ENCODE measurements at places on chromosomes 1 and 21.
A peak's percentile ranks its signal among the peaks of the same experiment; 100 is the strongest.

DNA sequence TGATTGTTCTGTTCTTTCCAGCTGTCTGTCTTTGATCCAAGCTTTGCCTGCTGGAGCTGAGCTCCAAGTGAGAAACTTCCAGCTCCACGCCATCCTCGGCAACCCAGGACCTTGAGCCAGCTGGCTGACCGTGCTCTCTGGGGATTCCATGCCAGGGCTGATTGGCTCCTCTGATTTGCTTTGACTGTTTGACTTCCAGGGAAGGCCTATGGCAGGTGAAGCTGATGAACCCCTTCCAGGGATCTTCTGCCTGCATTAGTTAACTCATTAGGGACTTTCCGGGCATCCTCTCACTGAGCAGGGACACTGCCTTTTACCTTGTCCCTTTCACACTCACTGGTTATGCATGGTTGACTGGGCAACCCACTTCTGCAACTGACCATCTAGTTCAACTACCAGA lies 406.1 kb downstream of the RPS6KC1 start:
- DNase-seq = no peak

DNA sequence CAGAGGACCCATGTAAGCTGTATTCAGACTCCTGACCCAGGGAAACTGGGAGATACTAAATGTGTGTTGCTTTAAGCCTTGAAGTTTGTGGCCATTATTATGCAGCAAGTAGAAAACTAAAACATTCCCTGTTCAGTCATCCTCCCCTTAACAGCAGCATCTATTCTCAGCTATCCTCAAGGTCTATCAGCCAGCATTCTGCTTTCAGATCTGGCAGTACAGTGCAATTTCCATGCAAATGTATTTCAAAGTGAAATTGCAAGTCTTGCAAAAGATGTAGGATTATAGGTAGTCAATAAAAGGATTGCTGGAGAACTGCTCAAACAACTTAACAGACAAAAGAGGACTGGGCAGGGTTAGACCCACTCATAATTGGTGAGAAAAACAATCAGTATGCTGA lies 111.3 kb downstream of the NOS1AP start:
- no peak for DNase-seq

GRCh38 chr1:112058815-112059450 lies 69.5 kb upstream of the KCND3 start:
- no peak for DNase-seq

DNA sequence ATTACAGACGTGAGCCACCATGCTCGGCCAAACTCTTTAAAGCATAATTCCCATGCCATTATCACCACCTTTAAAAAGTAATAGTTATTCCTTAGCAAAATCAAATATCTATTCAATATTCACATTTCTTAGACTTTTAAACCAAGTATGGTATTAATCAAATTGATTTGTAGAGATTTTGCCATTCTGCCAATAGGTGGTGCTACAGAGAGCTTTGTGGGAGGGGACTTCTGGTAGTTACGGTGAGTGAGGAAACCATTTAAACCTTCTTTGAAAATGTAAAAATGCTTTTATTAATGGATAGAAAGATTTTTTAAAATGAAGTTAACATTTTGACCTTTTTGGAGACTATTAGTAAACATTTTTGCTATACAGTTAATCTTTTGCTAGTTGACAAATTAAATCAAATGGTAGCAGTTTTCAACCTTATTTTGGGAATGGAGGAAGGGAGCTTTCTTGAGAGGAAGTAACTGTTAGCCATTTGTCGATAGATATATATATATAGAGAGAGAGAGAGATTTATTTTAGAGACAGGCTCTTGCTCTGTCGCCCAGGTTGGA lies 19.3 kb downstream of the IARS2 start:
- DNase-seq = no peak

- no peak for DNase-seq
These were observed 114.4 kb downstream of the CLEC20A start for GRCh38 chr1:178382372-178382771.

- no peak for DNase-seq
These were observed 140.7 kb upstream of the PTBP2 start for GRCh38 chr1:96580920-96581319.

DNA sequence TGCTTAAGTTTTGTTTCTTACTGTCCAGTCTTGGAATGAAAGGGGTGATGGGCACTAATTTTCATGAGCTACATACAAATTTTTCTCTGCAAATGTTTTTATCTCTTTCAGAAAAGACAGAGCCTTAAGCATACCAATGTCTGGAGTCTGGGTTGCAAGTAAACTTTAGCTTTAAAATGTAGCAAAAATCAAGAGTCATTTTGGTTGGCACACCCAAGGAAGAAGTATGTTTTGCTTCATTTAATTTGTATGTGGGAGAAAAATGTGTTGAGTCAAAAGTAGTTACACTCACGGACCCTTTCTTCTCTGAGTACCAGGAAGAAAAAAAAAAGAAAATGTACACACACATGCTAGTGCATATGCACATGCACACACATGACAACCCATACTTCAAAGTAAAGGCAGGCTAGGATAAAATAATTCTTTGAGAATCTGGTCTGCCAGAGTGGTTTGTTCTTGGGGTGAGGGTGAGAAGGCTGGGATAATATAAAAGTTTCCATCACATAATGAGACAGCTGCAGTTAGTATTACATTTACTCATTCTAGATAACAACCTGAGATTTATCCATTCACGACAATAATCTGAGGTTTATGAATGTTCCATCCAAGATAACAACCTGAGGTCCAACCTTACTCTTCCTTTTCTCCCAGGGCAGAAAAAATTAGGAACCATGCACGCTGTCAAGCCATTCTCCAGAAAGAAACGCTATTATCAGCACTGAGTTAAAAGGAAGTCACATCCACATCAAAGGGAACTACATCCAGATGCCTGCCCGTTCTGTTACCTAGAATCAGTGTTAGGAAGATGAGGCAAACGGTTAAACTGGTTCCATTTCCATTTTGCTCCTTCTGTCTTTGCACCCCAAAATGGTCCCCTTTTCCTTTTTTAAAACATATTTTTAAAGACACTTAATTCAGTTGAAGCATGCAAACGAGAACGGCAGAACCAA lies 9.3 kb downstream of the DPYD start:
- DNase-seq = peak; percentile 31

- DNase-seq = no peak
These were observed 642 bp downstream of the RSRP1 start for GRCh38 chr1:25246600-25247023.

DNA sequence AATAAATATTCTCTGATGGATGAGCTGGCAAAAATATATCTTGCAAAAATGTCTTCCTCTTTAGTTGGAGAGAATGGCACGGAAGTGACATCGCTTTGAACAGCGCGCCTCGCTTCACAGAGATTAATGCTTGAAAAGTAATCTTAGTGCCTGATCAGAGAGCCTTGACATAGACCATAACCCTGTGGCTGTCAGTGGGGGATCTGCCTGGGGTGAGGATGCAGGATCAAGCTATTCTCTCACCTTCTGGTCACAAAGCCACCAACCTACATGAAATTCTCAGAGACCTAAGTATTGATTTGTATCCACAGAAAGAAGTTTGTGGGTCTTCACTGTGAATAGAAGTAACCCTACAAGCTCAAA lies 492.6 kb downstream of the LMO4 start:
- no peak for DNase-seq

DNA sequence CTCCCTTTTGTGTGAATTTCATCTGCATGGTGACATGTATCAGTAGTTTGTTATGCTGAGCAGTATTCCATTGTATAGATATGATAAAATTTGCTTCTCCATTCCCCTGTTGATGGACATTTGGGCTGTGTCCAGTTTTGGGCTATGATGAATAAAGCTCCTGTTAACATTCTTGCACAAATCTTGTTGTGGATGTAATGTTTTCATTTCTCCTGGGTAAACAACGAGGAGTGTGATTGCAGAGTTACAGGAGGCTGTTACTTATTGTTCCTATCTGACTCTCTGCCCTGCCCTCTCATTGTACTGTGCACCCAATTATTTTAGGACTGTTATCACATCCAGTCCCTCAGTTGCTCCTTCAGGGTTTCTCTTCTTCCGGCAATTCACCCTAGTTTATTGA lies 24.2 kb downstream of the MAPKAPK2 start:
- DNase-seq = no peak

GRCh38 chr1:7046314-7046713 lies 261.1 kb downstream of the CAMTA1 start:
- no peak for DNase-seq

- DNase-seq = no peak
These were observed 70.1 kb downstream of the MTR start for GRCh38 chr1:236864996-236865817.

DNA sequence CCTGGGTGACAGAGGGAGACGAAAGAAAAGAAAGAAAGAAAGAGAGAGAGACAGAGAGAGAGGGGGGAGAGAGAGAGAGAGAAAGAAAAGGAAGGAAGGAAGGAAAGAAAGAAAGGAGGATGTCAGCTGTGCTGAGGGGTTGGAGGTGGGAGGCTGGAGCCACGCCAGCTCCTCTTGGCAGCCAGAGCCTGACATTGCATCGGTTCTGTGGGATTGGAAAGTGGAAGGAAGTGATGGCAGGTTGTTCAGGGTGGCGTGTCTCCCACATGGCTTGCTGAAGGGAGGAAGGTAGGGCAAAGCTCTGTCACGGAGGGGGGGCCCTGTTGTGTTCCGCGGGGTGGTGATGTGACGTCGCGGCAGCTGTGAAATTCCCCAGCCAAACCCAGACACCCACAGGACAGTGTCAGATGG lies 30.7 kb downstream of the EIF2D start:
- DNase-seq = peak; percentile 64

- no peak for DNase-seq
These were observed 5.0 kb downstream of the SLC25A44 start for GRCh38 chr1:156198831-156199349.

DNA sequence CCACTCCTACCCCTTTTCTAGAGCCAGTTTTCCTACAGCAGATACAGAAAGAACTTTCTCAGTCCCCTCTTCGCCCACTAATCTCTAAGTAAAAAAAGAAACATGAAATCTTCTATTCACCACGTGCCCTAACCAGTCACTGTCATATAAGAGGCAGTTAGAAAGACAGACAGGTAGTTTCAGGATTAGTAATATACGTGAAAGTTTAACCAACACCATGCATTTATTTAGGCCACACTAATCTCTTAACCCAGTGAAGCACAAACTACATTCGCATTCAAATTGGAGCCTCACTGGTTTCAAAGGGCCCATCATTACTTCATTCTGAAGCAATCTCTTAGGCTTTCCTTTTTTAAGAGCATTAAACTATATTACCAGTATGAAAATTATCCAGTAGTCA lies 10.1 kb downstream of the GPATCH2 start:
- no peak for DNase-seq

- DNase-seq = no peak
These were observed 84.3 kb downstream of the TENT5C start for GRCh38 chr1:117689997-117690625.

DNA sequence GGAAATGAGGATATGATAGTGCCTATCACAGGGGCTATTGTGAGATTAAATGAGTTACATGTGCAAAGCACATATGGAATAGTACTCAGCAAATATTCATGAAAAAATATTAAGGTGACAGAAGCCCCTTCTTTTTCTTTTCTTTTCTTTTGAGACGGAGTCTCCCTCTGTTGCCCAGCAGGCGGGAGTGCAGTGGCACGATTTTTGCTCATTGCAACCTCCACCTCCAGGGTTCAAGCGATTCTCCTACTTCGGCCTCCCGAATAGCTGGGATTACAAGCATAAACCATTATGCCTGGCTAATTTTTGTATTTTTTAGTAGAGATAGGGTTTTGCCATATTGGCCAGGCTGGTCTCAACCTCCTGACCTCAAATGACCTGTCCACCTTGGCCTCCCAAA lies 139.4 kb downstream of the HIVEP3 start:
- no peak for DNase-seq

DNA sequence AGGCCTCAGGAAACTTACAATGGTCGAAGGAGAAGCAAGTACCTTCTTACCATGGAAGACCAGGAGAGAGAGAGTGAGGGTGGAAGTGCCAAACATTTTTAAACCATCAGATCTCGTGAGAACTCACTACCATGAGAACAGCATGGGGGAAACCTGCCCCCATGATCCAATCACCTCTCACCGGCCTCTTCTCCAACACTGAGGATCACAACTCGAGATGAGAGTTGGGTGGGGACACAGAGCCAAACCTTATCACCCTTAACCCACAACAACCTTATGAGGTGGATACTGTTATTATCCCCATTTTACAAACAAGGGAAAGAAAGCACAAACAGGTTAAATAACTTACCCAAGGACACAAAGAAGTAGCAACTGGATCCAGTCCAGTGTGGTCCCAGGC lies 80.5 kb downstream of the MPZL1 start:
- DNase-seq = no peak

- no peak for DNase-seq
These were observed 112.9 kb upstream of the ZNF678 start for GRCh38 chr1:227450489-227450888.

GRCh38 chr1:230011333-230012092 lies 55.5 kb upstream of the GALNT2 start:
- no peak for DNase-seq

- no peak for DNase-seq
These were observed 192.8 kb upstream of the C8B start for GRCh38 chr1:57158604-57158998.

- DNase-seq = no peak
These were observed 36.2 kb upstream of the C1QA start for GRCh38 chr1:22600071-22600816.

- DNase-seq = no peak
These were observed 160.5 kb downstream of the LRRC7 start for GRCh38 chr1:69728206-69728605.

Measured in CD4-positive, CD25-positive, alpha-beta regulatory T cell (primary cell).